Stimulated activated CD4-positive, alpha-beta T cell treated with anti-CD3 and anti-CD28 coated beads, TNF-alpha, amount 100 ng/mL, for 1 hour (primary cell): ENCODE measurements at places on chromosomes 2 and 18.

- DNase-seq, result no peak
These were observed 167.8 kb downstream of the BCL11A start for GRCh38 chr2:60385648-60386047.

DNA sequence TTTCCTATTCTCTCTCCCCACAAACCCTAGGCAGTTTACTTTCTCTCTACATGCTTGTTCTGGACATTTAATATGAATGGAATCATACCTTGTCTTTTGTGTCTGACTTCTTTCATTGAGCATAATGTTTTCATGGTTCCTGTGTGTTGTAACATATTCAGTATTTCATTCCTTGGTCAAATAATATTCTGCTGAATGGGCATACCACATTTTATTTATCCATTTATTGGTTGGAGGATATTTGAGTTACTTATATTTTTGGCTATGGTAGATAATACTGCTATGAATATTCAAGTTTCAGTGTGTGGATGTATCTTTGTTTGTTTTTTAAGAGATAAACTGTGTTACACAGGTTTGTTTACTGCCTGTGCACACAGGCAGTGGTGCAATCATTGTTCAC lies 9.0 kb downstream of the TWSG1 start:
- no peak for DNase-seq

- DNase-seq, result no peak
These were observed 239.3 kb downstream of the ERBB4 start for GRCh38 chr2:212299333-212299732.

GRCh38 chr18:23721696-23722480 lies 32.6 kb downstream of the LAMA3 start:
- DNase-seq, result no peak

GRCh38 chr18:58690259-58690658 lies 19.0 kb downstream of the MALT1 start:
- DNase-seq, result no peak

DNA sequence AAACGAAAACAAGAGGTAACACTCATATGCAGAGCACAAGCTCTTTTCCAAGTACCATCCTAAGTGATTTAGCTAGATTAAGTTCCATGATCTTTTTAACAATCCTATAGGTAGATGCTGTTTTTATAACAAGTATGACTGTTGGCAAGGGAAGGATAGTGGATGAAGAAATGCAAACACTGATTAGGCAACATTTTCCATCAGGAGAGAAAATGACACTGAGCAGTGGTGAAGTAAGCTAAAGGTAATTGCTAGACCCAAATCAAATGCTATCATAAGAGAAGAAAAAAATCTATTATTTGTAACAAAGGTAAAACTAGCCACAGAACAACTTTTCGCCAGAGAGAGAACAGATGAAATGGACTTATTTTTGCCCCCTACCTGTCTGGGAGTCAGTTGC lies 34.3 kb upstream of the BARD1 start:
- no peak for DNase-seq

DNA sequence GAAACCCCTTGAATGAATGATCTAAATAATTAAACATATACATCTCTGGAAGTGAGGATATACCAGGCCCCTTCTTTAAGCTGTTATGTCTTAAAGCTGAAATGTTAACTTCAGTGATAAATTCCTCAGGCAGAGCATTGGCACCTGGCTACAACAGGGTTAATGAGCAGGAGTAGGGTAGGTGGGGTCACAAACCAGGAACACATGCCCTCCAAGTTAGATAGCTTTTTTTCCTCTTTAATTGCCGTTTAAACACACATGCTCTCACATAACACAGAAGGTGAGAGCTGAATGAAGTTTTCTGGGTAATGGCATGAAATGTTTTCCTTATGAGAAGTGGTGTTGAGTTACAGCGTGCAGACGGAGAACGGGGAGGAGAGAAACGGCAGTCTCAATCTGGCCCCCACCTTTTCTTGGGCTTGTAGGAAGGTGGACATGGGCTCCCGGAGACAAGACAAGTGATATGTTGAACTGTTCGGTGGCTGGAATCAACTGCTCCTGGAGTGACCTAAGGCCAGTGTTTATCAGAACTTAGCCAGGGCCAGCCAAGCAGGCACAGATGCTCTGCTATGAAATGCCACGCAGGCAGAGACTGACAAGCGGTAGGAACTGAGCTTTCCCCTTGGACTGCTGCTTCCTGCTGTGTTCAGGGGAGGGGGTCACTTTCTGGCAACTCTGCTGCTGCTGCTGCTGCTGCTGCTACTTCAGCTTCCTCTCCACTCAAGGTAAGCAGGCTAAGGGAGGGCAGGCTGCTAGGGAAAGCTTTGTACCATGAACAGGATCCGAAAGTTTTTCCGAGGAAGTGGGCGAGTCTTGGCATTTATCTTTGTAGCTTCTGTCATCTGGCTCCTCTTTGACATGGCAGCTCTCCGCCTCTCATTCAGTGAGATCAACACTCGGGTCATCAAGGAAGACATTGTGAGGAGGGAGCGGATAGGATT lies at the start of gene GALNT5:
Gene GALNT5 (plus strand): TSS at position 394 of the 941 bp plus-strand sequence. CDS start 378 bp downstream, at position 772.
- no peak for DNase-seq

DNA sequence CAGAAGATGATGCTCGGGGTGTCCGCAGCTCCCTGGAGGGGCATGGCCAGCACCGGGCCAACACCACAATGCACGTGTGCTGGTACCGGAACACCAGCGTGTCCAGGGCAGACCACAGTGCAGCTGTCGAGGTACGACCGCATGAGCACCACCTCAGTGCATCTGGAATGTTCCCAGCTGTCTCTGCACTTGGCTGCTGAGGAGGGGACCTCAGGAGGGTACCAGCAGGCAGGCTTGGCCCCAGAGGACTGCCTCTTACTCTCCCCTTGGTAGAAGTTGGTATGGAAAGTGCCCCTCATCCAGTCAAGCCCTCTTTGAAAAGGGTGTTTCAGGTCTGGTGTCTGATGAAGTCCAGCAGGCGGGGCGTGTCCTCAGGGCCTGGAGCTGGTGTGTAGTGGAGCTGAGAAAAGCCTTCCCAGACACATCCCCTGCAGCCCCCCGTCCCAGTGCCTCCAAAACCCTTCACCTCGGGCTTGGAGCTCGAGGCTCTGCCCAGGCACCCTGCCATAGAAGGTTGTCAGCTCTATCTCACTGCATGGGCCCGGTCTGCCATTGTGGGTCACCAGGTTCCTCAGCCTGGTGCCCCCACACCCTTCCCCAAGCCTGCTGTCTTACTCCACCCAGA lies 16.7 kb downstream of the STK25 start:
- no peak for DNase-seq

DNA sequence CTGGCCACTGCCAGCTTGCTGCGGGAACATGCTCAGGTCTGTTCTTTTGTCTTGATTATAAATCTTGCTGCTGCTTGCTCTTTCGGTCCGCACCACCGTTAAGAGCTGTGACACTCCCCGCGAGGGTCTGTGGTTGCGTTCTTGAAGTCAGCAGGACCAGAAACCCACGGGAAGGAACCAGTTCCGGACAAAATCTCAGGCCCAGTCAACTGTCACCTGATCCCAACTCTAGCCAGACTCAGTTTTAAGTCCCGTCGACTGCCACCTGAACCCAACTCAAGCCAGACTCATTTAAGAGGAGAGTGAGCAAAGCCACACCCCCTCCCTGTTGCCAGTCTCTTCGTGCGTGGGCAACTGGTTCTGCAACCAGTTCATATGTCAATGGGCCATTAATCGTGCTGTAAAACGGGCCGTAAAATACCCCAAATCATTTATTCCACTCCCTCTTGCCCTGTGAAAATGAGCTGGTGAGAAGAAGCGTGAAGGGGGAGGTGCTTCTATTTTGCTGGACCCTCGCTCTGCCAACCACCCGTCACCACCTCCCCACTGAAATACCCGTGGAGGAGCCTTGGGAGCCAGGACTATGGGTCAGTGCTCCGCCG lies 224.3 kb downstream of the NDUFA10 start:
- no peak for DNase-seq

- no peak for DNase-seq
These were observed 2.1 kb downstream of the GULP1 start for GRCh38 chr2:188293601-188294351.

- DNase-seq, result no peak
These were observed 13.7 kb upstream of the SAP130 start for GRCh38 chr2:128041561-128041960.

DNA sequence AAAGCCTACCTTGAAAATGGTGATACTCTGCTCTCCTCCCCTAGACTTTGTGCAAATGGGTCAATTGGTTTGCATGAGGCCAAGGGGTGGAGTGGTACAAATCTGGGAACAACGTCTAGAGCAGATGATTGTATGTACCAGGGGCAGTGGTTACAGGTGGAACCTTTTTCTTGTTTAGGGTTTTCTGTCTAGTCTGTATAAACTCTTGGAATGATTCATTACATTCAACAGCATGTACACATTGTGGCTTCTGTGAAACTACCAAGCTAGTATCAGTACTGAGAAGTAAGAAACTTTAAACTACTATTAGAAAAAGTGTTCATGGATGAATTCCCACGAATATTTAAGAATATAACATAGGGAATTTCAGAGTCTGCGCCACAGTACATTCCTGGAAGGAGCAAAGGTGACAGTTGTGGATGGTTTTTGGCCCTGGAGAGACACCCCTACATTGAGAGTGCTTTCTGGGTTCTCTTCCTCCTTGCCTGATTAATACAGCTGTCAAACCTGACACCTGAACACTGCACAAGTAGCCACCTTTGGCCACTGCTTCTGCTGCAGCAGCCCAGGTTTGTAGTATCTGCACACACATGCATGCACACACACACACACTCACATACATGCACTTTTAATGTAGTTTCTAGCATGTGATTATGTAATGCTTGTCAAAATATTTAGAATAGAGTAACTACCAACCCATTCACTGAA lies 30.0 kb downstream of the CFAP221 start:
- DNase-seq, result no peak

DNA sequence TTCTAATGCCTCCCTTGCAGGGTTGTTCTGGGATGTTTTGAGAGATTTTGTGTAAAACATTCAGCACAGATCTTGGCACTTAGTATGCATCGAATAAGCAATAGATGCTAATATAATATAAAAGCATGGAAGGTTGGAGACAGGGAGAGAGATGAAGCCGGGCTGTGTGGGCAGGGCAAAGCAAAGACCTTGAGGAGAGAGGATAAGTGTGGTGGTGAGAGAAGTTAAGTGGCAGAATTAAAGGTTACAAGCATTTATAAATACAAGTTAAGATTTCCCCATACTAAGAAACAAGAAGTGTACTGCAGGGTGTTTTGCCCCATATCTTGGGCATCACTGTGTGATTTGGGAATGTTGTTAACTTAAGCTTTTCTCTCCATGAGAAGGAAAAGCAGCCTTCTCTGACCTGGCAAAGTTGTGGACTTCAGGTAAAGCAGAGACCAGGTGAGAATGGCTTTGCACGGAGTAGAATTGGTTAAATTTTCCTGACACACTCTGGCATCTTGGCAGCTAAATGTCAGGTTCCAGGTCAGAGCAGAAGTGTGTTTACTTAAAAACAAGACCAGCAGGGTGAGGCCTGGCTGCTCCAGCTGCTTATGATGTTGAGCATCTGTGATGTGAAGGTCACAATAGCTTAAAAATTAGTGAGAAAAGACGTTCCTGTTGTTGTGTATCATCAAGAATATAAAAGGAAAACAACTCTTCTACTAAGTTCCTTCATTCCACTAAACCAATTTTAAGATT lies 288.5 kb upstream of the HNMT start:
- DNase-seq, result no peak

- no peak for DNase-seq
These were observed 120.9 kb upstream of the DLX2 start for GRCh38 chr2:172223601-172224054.

- no peak for DNase-seq
These were observed 22.9 kb downstream of the MARCHF4 start for GRCh38 chr2:216349366-216349765.

GRCh38 chr2:238667008-238667407 lies 180.9 kb upstream of the TWIST2 start:
- no peak for DNase-seq

DNA sequence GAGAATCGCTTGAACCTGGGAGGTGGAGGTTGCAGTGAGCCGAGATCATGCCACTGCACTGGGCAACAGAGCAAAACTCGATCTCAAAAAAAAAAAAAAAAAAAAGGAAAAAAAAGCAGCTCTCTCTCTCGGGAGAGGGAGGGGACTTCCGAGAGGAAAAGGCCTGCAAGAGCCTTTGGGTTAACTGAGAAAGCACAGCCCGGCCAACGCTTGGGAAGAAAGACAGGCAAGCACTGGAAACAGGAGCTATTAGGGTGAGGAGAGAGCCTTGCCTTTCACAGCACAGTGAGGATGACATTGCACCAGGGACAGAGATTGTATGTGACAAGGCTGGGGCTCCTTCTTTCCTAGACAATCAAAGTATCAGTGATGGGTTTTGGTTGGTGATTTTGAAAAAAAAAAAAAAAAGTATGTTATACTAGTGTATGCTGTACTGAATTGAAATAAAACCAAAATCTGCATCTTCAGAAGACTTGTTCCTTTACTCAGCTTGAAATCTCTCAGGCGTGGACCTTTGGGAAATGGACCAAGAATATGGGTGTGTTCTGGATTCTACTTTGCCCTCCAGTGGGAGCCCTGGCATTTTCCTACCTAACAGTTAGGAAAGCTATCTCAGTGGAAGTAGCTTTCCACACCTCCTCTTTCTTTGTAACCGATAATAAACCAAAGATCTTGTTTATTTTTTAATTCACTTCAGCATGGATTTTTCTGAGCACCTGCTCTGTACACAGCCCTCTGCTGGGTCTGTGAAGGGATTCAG lies 16.7 kb downstream of the SRSF7 start:
- no peak for DNase-seq

GRCh38 chr2:136141510-136142149 lies 23.7 kb upstream of the CXCR4 start:
- no peak for DNase-seq

DNA sequence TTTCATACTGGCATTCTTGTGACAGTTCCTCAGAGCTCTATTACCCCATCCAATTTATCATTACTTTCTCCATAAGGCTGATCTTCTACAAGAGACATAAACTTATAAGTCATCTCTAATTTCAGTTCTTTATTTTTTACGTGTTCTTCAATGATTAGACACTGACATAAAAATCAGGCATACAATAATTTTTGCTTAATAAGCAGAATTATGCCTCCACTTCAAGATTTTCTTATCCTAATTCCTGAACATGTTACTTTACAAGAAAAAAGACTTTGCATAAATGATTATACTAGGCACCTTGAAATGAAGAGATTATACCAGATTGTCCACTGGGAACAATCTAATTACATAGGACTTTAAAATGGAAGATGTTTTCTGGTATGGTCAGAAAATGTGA lies 1304.5 kb upstream of the SLC39A10 start:
- no peak for DNase-seq

- DNase-seq, result no peak
These were observed 3.6 kb downstream of the ITM2C start for GRCh38 chr2:230868161-230868946.

DNA sequence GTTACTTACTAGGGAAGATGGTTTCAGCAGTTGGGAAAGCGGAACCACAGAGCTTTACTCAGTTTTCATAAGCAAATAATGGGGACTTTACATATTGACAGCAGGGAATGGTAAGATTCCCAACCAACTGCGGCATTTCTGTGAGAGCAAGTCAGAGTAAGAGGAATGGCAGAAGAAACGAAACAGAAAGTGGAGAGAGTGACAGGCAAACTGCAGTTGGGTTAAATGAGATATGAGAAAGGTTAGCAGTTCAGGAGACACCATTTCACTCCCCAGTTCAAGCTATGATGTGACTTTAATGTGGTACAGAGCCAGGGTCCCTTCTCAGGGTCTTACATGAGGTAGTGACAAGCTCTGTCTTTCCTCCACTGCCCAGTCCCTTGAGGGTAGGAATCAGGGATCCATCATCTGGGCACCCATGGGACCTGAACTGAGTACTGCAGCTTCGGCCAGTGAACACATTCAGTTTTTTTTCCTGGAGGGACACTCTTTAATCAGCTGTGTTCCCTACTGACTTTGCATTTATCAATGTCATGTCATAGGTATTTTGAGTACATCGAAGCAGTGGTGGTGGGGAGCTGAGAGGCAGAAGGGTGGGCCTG lies 33.0 kb upstream of the GREB1 start:
- no peak for DNase-seq
